Activated CD8-positive, alpha-beta memory T cell treated with anti-CD3 and anti-CD28 coated beads, Interleukin-2, amount 50 U/mL, for 4 hours (primary cell): ENCODE measurements at places on chromosomes 7 and 10.

GRCh38 chr10:629186-629998, 60.1 kb downstream of the DIP2C start:
- DNase-seq = no peak

DNA sequence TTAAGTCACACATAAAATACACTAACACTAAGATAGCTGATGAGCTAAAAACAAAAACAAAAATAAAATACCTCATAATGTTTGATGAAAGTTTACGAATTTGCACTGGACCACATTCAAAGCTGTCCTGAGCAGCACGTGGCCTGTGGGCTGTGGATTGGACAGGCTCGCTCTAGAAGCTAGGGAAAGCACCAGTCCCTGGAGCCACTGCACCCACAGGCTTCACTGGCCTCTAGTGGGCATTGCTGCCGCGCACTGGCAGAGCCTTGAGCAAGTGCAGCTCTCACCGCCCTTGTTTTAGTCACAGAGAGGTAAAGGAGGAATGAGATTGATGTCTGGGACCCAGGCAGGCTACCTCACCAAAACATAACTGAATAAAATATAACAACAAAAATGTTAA, 67.6 kb downstream of the PAX2 start:
- DNase-seq = no peak

DNA sequence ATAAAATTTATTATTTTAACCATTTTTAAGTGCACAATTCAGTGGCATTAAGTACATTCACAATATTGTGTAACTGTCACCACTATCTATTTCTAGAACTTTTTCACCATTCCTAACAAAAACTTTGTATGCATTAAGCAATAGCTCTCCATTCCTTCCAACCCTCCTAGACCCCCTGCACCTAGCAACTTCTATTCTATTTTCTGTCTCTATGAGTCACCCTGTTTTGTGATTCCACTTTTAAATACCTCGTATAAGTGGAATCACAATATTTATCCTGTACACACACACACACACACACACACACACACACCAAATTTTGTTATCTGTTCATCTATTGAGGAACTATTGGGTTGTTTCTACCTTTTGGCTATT, 89.2 kb downstream of the ARID5B start:
- no peak for DNase-seq

DNA sequence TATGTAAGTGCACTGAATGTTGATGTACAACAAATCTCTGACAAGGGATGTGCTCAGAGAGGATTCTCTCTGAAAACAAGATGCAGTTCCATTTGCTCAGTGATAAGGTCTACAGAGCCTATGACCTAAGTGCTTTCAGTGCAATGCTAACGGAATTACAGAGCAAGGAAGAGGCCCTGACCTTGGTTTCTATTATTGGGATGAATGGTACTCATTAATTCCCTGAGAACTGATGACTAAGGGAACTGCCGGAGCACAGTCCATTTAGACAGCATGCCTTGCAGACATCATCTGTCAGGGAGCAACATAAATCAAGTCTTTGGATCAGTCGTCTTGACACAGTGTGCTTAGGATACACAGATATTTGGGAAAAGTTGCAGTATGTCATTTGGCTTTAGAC, 340.8 kb downstream of the PHTF2 start:
- DNase-seq = no peak

DNA sequence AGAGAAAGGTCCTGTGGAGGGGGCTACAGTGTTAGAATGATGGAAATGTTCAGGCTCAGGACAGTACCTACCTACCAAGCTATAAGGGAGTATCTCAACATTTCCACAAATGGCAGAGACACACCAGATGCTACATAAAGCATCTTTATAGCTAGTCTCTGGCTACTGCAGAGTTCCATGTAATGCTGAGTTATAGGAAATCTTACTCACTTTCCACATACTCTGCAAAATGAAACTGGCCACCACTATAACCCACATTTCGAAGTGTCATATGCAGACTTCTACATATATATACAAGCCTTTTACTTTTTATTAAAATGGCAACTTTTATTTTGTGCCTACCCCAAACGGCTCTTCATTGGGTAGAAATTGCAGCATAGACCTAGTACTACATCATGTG, 85.5 kb downstream of the FAS start:
- no peak for DNase-seq

DNA sequence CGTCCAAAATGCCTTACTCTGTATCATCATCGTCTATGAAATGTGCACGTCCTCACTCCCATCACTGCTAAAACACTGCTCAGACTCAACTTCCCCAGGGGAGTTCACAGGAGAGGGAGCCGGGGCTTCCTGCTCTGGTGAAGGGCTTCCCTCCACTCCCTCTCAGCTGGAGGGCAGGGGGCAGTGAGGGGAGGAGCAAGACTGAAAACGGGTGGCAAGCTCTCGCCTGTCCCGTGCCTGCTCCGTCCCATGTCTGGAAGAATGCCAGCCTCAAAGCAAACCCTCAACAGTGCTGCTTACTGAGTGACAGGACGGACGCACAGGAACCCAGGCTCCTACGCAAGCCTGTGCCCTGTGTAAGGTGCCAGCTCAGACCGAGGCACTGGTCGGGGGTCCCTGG, 25.1 kb downstream of the PRKAG2 start:
- no peak for DNase-seq

GRCh38 chr7:87541648-87542047, 59.0 kb downstream of the ABCB1 start:
- DNase-seq = no peak

- DNase-seq = no peak
Measured at GRCh38 chr7:135971366-135971725, 5.8 kb downstream of the MTPN start.

DNA sequence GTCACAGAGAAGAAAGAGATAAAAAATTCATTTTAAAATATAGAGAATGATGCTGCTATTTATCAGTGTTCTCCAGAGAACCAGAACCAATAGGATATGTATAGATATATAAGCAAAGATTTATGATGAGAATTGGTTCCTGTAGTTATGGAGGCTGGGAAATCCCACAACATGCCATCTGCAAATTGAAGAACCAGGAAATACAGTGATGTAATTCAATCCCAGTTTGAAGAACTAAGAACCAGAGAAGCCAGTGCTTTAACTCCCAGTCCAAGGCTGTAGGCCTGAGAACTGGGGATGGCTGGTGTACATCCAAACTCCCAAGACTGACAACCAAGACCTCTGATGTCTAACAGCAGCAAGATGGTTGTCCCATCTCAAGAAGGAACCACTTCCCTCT, 192.9 kb upstream of the PLXDC2 start:
- DNase-seq = no peak

DNA sequence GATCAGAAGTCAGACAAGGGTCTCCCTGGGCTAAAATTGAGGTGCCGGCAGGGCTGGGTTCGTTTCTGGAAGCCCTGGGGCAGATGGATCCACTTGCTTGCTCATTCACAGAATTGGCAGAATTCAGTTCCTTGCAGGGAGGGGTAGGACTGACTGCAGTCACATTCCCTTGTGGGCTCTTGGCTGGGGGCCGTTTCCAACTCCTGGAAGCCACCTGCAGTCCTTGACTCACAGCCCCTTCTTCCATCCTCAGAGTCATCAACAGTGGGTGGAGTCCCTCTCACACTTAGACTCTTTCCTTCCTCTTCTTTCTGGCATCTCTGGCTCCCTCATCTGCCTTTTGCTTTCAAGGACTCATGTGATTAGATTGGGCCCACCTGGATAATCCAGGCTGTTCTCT, 54.6 kb upstream of the NANOS1 start:
- no peak for DNase-seq

- DNase-seq = peak; percentile 16
Measured at GRCh38 chr7:34991938-34992840, 45.1 kb downstream of the DPY19L1 start.

GRCh38 chr7:40306596-40306995, 171.8 kb downstream of the SUGCT start:
- DNase-seq = no peak

GRCh38 chr10:101576211-101576863, 11.7 kb downstream of the POLL start:
- DNase-seq = no peak

- DNase-seq = no peak
Measured at GRCh38 chr7:110724811-110725210, 366.1 kb upstream of the LRRN3 start.

- no peak for DNase-seq
Measured at GRCh38 chr10:63491588-63492316, 26.0 kb upstream of the JMJD1C start.

GRCh38 chr10:53687800-53688199, 915.2 kb upstream of the MBL2 start:
- DNase-seq = no peak

GRCh38 chr10:52322936-52323335, 8.9 kb downstream of the DKK1 start:
- DNase-seq = no peak

- DNase-seq = no peak
Measured at GRCh38 chr10:75272896-75273295, 37.1 kb upstream of the COMTD1 start.

DNA sequence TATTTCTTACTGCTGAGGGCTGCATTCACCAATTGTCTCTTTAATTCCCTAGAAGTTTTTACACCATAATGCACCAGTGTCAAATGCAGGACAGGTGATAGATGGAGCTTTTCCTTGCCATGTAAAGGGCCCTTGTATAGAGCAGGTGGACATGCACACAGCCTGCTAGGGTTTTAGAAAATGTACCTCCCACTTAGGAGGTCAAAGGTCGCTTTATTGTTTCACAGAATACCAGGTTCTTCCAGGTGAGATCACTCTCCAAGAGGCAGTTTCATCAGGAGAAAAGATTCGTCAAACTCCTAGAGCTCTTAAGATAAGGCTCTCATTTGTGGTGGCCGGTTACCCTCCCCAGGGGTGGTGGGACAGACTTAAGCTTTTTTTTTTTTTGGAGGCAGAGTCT, 215.8 kb downstream of the PHTF2 start:
- no peak for DNase-seq
